ENCODE measurements at places on chromosomes 1 and 21. TPM values are rescaled to one million over a fixed set of nuclear protein-coding genes. Genes with fewer than 3 reads are reported as not detected.

DNA sequence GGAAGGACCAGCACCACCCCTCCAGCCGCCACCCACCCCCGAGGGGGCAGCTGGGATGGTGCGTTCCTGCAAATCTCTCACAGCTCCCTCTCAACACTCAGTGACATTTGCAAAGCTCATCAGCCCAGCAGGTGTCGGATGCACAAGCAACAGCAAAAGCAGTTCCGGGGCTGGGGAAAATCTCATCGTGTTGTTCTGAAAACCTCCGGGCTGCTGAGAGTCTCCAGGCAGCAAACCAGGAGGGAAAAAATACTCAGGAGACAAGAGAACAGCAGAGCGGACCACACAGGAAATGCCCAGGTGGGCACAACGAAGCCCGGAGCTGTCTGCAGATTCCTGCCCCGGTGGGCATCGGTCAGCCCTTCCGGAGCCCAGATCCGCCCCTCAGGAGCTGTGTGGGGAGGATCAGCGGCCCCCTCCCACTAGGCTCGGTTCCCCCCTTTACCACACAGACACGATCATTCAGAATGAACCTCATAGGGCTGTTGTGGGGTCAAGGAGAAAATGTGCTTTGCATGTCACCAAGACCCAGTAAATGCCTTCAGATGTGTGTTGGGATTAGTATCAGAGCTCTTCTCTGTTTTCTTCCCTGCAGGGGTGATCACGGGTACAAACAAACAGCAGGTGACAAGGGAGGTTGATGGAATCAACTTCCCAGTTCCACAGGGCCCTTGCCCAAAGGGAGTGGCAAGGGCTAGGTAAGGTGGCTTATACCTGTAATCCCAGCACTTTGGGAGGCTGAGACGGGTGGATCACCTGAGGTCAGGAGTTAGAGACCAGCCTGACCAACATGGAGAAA, 127.0 kb upstream of the TIAM1 start:
- no peaks in the 10 kb centered on the region for H3K27me3 ChIP-seq
- H3K4me3 ChIP-seq: no peak overlapping the region
- H3K27ac ChIP-seq: peak overlapping the region; percentile 47
- peaks cover 23% of the 10 kb centered on the region for H3K4me1 ChIP-seq
- DNase-seq: no peak

GRCh38 chr1:95116580-95117206, 462 bp upstream of the TLCD4 start:
- H3K27ac ChIP-seq: no peak overlapping the region
- H3K4me3 ChIP-seq: peak overlapping the region; percentile 94

GRCh38 chr1:155272466-155273342, 600 bp downstream of the CLK2 start:
- peaks cover 41% of the 10 kb centered on the region for H3K4me1 ChIP-seq
- DNase-seq: peak; percentile 53
- H3K27ac ChIP-seq: peak overlapping the region; percentile 51
- H3K36me3 ChIP-seq: peaks cover 28% of the 10 kb centered on the region
- H3K27me3 ChIP-seq: no peaks in the 10 kb centered on the region

DNA sequence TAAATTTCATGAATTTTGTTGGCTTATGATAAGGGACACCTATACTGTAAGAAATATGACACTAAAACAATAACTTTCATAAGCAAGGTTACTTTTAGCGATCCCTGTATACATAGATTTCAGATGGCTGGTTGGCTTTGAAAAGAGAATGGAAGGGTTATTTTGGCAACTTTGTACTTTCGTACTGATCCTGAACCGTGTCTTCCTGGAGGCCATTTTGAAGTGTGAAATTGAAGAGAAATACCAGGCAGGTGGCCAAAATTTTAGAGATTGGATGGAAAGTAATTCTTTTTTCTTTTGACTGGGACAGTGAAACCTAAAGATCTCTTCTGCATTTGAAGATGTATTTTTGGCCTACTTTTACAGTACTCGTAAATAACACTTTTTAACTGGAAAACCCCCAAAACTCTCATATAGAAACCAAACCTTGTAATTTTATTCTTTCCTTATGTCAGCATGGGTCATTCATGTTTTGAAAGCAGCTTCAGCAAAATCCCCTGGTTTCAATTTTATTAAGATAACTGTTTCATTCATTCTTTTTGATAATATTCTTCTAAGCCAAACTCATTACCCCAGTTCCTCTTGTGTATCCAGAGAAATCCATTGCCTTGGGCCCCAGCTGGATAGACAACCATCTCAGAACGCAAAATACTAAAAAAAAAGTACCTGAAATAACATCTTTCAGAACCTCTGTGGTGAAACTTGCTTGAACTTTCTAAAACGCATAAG, 38.4 kb upstream of the ZNF281 start:
- no peak for DNase-seq
- no peak overlapping the region for H3K27ac ChIP-seq
- H3K27me3 ChIP-seq: no peaks in the 10 kb centered on the region
- no peaks in the 10 kb centered on the region for H3K36me3 ChIP-seq
- H3K4me1 ChIP-seq: no peaks in the 10 kb centered on the region
- no peak overlapping the region for H3K4me3 ChIP-seq

- DNase-seq: no peak
- peaks cover 12% of the 10 kb centered on the region for H3K4me1 ChIP-seq
- no peaks in the 10 kb centered on the region for H3K27me3 ChIP-seq
- no peak overlapping the region for H3K27ac ChIP-seq
- H3K4me3 ChIP-seq: no peak overlapping the region
These were observed 11.7 kb downstream of the CAPN9 start for GRCh38 chr1:230758709-230759368.

DNA sequence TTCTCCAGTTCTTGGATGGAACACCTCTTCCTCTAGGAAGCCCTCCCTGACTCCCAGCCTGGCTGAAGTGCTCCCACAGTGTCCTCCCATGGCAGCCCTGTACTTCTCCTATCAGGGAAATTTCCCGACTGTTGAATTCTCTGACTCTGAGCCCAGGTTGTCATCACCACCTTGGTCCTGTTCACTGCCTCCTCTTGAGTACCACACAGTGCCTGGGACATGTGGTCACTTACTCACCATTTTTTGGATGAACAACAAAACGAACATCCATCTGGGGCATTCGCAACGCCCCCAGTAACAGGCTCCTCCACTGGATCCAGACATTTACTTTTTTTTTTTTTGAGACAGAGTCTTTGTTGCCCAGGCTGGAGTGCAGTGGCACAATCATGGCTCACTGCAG, 37.4 kb downstream of the CHD5 start:
- peak overlapping the region; percentile 72 for H3K27ac ChIP-seq
- no peak for DNase-seq
- no peaks in the 10 kb centered on the region for H3K36me3 ChIP-seq
- no peak overlapping the region for H3K4me3 ChIP-seq
- H3K27me3 ChIP-seq: peaks cover 3% of the 10 kb centered on the region

DNA sequence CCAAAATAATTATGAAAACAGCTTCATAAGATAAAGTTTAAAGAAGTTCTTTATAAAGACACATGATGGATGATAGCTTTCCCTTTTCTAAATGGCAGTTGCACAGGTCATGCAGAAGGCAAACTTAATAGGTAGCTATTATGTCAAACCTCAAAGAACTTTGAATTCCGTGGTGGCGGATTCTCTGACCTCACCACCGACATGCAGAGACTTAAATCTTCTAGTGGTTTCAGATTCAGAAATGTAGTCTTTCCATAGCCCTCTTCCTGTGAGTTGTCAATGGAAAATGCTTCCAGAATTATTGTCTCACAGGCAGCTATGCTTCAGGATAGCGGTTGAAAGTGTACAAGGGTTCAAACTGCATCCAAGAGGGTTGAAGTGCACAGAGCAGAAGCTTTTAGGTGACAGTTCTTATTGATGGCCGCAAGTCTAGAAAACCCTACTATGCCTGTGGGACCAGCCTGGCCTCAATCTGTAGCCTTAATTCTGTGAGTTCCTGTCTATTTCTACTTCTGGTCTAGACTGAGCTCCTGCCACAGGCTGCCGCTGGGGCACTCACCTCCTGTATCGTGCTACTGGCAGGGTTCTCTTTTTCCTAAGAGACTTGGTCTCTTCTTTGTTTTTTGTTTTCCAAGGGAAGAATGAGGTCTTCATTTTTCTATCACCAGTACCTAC, 117.0 kb upstream of the ERRFI1 start:
- no peak overlapping the region for H3K4me3 ChIP-seq
- peaks cover 30% of the 10 kb centered on the region for H3K4me1 ChIP-seq
- H3K27me3 ChIP-seq: no peaks in the 10 kb centered on the region
- H3K27ac ChIP-seq: peak overlapping the region; percentile 62
- no peaks in the 10 kb centered on the region for H3K36me3 ChIP-seq
- no peak for DNase-seq

GRCh38 chr1:163115887-163116286, 46.7 kb downstream of the RGS4 start:
- no peaks in the 10 kb centered on the region for H3K36me3 ChIP-seq
- H3K27ac ChIP-seq: no peak overlapping the region
- DNase-seq: no peak
- peaks cover 2% of the 10 kb centered on the region for H3K27me3 ChIP-seq

- peaks cover 22% of the 10 kb centered on the region for H3K4me1 ChIP-seq
- DNase-seq: no peak
- H3K27ac ChIP-seq: no peak overlapping the region
- no peaks in the 10 kb centered on the region for H3K36me3 ChIP-seq
- no peaks in the 10 kb centered on the region for H3K27me3 ChIP-seq
- no peak overlapping the region for H3K4me3 ChIP-seq
These were observed 17.8 kb upstream of the PTGFR start for GRCh38 chr1:78472851-78473496.

DNA sequence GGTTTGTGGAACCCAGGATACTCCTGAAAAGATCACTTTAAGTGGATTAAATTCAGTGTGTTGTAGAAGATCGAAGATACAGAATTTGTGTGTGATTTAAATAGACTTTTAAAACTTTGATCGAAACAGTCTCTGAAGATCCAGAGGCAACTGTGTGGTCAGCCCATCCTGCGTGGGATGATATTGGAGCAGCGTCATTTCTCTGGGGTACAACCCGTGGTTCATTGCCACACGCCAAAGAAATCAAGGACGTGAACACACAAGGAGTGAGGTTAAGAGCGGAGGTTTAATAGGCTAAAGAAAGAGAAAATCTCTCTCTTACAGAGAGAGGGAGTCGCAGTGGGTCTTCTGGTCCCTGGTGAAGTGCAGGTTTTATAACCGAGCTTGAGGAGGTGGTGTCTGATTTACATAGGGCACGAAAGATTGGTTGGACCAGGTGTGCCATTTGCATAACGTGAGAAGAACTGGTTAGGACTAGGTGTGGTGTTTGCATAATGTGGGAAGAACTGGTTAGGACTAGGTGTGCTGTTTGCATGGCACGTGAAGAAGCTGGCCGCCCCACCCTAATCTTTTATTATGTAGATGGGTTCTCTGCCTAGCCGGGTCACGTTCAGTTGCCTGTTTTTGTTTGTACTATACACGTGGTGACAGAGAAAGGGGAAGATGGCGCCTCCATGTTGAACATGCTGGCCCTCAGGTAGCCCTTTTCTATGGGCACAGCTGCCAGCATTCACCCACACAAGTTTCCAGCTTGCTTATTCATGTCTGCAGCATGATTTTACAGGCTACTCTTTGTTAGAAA, 82.3 kb downstream of the ADSS2 start:
- no peaks in the 10 kb centered on the region for H3K36me3 ChIP-seq
- no peaks in the 10 kb centered on the region for H3K4me1 ChIP-seq
- no peak for DNase-seq

DNA sequence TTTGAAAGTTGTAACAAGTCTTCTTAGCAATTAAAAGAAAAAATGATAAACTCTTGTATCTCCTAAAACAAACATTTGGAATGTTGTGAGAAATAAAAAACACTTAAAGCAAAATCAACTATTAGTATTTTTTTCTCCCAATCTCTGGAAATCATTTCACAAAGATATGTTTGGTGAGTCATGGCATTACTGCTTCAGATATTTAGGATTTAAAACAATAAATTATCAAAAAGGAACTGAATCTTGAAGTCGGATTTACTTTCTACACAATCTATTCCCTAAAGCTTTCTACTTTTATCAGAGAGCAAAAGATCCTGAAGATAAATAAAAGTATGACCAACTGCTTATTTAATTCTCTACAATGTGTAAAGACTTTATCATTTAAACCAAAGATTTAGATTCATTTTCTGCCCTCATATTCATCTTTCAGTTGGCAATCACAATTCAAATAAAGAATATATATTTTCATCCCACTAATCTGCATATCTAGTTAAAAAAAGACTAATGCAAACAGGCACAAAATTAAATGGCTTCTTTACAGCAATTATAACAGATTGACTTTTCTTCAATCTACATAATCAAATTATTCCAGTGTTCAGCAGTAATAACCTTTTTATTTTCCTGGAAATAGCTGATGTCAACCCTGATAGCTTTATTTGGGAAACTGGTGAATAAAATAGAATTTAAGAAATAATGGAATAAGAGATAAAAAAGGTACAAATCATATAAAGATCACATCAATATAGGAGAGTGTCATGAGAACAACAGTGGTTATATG, 230.0 kb downstream of the COP1 start:
- H3K4me1 ChIP-seq: peaks cover 12% of the 10 kb centered on the region
- no peaks in the 10 kb centered on the region for H3K27me3 ChIP-seq
- H3K36me3 ChIP-seq: peaks cover 17% of the 10 kb centered on the region
- H3K27ac ChIP-seq: no peak overlapping the region
- DNase-seq: no peak
- no peak overlapping the region for H3K4me3 ChIP-seq

- no peak overlapping the region for H3K27ac ChIP-seq
- no peaks in the 10 kb centered on the region for H3K4me1 ChIP-seq
- H3K4me3 ChIP-seq: no peak overlapping the region
- no peaks in the 10 kb centered on the region for H3K27me3 ChIP-seq
- DNase-seq: no peak
These were observed 989.0 kb downstream of the PLA2G4A start for GRCh38 chr1:187817782-187818181.

DNA sequence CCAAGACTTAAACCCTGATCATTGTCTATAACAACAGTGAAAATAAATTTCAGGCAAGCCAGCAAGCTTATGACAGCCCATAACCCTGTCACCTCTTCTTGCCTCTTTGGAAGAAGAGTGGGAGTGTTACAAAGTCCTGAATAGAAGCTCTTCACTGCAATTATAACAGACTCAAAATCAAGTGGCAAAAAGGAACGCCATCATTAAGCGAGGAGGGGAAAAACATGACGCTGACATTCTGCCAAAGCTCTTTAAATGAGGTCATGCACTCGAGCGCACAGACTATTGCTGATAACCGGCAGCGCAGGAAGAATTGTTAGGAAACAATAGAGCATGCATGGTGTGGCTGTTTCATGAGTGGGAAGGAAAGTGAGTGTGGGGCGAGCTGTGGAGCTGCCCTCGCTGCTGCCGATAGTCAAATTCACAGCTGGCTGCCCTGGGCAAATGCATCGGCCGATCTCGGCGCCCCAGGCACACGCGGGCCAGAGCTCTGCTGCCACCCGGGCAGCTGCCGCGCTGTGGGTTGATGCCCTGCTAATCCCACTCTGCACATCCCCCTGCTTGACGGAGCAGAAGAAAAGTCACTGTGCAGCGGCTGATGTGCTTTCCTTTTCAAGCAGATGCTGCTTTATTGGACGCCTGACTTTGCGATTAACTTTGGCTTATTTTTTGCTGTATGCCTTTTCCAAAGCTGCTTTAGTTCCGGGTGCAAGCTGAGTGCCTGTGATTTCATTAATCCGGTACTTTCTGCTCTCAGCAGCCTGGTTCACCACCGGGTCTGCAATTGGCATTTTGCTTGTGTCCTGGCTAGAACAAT, 102.4 kb upstream of the ST6GALNAC5 start:
- no peaks in the 10 kb centered on the region for H3K27me3 ChIP-seq
- H3K36me3 ChIP-seq: no peaks in the 10 kb centered on the region
- no peak overlapping the region for H3K4me3 ChIP-seq
- DNase-seq: no peak

Gene CBR1
- total RNA-seq: 2.4 TPM

Gene IFI44
- total RNA-seq: 0.47 TPM

Gene TP53BP2
- 72.4 TPM for total RNA-seq

Gene ZBTB18
- 30.3 TPM for total RNA-seq

Gene RPTN
- total RNA-seq: not detected

Gene KMO
- total RNA-seq: not detected

Gene HES4
- total RNA-seq: 35.7 TPM

Gene SORT1
- total RNA-seq: 60.8 TPM
